CD4-positive, alpha-beta T cell treated with Interleukin-12 subunit alpha and Interleukin-12 subunit beta, for 1 hour (primary cell): ENCODE measurements at places on chromosomes 13 and 19.

- no peak for DNase-seq
These were observed 204.3 kb downstream of the DNAJC15 start for GRCh38 chr13:43227721-43228120.

DNA sequence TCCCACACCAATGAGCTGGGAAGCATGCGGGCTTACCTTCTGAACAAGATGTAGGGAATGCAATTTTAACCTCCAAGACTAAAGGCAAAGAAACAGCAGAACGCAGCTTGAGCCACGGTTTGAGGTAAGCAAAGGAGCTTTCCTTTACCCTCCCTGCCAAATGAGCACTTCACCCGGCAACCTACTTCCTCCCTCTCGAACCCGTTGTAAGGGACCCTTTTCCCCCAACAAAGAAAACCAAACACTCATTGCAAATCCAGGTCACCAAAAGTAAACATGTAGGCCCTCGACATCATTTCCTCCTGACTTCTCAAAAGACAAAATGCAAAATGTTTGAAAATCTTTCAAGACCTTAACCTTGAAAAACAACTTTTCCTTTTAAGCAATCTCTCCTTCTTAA lies 65.3 kb downstream of the ABCC4 start:
- no peak for DNase-seq

- DNase-seq, result no peak
These were observed 2.6 kb downstream of the PTPRS start for GRCh38 chr19:5337708-5338655.

- no peak for DNase-seq
These were observed 19.5 kb downstream of the CHERP start for GRCh38 chr19:16522559-16523377.

DNA sequence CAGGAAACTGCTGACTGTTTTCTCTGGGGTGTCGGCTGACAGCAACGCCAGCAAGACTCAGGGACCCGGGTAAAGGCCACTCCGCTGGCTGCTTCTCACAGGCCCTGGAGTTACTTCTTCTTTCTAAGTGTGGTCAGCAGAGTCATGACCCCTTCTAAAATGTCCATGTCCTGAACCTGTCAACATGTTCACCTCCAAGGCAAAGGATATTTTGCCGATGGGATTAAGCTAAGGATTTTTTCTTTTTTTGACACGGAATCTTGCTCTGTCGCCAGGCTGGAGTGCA lies 7.9 kb downstream of the PEX11G start:
- no peak for DNase-seq

- DNase-seq, result no peak
These were observed 26.6 kb downstream of the ZSWIM9 start for GRCh38 chr19:48196933-48197665.

DNA sequence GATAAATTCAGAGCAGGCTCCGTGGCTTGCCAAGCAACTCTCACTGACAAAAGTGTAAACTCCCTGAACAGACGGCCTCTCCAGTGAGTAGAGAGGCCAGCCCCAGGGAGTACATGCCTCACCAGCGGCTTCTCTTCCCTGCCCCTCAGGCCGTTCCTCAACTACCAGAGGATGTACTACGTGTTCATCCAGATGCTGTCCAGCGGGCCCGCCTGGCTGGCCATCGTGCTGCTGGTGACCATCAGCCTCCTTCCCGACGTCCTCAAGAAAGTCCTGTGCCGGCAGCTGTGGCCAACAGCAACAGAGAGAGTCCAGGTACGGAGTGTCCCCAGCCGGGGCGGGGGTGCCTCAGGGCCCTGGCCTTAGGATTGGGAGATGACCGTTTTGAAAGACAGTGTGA lies 93.4 kb upstream of the MCF2L start:
- DNase-seq, result no peak

DNA sequence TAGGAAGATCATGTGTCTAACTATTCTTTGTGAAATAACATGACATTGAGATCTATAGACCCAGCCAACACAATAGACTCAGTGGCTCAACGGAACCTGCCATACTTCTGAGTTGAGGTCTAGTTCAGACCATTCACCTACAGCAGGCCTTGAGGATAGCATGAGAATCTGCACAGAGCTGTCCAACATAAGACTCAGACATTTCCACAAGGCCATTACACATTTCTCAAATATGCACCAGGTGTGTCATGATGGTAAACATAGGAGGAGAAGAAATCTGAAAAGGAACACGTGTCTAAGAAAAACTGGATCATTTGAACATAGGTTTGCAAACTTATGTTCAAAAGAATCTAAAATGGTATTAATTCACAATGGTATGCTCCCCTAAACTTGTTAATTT lies 421.4 kb downstream of the SLITRK6 start:
- DNase-seq, result no peak
